ENCODE measurements at places on chromosomes 7 and 10.

GRCh38 chr7:80135309-80136104 lies 876 bp downstream of the GNAI1 start:
- no peak for DNase-seq

GRCh38 chr10:73581918-73582317 lies 9.2 kb downstream of the USP54 start:
- no peak for DNase-seq

- no peak for DNase-seq
These were observed 296.2 kb downstream of the MAGI2 start for GRCh38 chr7:79157281-79157680.

GRCh38 chr10:58901092-58901646 lies 275.3 kb upstream of the PHYHIPL start:
- no peak for DNase-seq

DNA sequence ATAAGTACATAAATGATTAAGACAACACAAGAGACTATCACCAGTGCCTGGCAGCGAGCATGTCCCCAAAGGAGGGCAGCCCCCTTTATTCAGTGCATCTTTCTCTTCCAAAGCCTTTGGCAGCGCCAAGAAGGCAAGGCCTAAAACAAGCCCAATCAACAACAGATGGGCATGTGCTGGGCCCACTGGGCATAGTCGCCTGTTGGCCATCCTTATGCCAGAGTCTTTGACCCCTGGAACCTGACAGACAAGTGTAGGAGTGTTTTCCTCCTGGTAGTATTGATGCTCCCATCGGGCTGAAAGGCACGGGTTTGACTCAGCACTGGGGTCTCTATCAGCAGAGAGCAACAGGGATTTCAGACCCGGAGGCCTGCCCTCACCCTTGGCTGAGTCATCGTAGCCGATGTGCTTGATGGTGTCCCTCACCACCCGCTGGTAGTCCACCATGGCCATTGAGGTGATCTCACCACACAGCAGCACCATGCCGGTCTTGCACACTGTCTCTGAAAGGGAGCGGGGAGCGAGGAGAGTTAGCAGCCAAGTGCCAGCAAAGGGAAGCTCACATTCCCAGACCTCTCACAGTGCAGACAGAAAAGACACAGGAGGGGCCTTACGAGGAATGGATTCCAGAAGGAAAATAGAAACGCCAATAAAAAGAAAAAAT lies 5.8 kb downstream of the MAT1A start:
- DNase-seq = no peak

DNA sequence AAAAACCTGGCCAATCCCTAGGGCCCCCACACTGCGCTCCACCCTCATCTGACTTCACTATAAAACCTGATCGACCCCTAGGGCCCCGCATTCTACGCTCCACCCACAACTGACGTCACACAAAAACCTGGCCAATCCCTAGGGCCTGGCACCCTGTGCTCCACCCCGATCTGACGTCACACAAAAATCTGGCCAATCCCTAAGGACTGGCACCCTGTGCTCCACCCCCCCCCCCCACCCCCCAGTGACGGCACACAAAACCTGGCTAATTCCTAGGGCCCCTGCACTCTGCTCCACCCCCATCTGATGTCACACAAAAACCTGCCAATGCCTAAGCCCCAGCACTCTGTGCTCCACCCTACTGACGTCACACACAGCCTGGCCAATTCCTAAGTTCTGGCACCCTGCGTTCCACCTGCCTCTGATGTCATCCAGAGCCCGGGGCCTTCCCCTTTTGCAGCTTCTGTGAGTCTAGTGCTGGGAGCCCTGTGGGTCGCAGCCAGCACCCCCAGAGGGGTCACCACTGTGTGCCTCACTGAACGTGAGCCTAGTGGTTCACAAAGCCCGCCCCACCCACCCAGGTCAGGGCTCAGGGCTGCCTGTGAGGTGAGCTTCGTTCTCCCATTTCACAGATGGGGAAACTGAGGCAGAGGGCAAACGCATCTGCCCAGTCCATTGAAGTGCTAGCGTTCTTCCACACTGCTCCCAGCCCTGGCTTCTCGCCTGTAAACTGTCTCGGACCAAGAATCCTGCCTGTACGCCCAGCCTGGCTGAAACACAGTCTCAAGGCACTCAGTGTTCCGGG lies 40.6 kb downstream of the MICALL2 start:
- no peak for DNase-seq

DNA sequence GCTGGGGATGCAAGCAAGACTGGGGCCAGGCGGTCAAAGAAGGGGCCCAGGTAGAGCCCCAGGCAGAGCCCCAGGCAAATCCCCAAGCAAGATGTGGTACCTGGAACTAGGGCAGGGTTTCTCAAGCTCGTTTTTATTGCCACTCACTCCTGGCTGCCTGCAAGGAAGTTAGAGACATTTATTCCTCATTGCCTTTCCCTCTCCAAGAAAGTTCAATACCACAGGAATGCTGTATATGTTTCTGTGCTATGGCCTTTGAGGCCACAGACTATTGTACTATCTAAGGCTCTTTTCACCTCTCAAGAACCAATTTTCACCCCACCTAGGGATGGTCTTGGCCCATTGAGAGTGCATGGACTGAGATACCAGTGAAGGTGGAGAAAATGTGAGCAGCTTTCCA lies 71.3 kb downstream of the TACC2 start:
- no peak for DNase-seq

- no peak for DNase-seq
These were observed 154.8 kb downstream of the RAPGEF5 start for GRCh38 chr7:22202141-22202540.

- no peak for DNase-seq
These were observed 428.0 kb upstream of the TPK1 start for GRCh38 chr7:145263886-145264285.
